ENCODE measurements at places on chromosomes 2 and 18.

DNA sequence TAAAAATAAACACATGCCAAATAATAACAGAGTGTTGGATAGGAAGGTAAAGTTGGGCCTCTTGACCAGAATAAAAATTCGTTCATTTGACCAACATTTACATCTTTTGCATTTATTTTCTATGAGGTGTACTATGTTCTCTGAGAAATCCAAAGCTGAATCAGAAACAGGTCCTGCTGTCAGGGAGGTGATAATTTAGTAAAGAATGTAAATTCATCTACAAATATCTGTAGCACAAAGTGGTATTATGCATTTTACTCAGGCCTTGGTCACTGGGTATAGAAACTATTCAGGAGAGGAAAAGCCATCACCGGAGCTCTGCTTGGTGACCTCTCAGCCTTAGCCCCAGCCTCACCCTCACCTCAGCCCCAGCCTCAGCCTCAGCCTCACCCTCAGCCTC is 208.9 kb downstream of the SPP2 start:
- DNase-seq: no peak

DNA sequence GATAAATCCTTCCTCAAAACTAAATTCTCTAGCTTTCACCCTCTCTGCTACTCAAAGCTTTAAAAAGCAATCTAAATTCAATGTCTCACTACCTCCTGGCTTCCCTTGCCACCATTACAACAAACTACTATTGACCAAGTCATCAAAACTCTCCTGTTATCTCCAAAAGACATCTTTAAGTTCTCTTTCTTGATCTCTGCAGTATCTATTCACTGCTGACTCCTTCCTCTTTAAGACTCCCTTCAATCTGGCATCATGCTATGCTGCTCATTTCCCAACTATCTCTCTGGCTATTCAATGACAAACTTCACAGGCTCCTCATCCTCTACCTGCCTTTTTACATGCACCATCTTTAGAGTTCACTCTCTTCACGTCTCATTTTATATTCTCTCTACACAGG is 5.9 kb downstream of the PPP3R1 start:
- DNase-seq: no peak

GRCh38 chr2:198494931-198495330 is 690.5 kb downstream of the PLCL1 start:
- DNase-seq: no peak

DNA sequence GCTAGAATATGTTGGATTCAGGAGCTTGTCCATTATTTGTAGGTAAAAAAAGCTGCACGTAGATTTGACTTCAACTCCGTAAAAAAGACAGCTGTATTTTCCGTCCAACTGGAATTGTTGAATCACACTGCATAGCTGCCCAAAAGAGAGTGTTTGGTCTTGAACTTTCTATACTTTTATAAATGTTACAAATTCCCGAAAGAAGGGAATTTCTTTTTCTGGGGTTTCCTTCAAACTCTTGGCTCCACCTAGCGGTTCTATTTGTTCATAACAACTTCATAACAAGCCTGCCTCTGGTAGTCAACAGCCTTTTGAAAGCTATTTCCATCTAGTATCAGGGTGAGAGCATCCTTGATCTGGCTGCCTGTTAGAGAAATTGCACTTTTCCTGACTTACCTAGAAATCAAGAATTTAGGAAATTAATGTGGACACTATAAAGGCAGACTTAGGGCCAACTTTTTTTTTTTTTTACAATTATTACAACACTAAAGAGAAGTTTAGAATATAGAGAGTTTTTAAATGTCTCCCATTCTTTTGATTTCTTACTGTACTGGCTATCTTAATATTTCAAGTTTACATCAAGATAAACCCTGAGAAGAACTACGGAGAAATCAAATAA is 48.1 kb downstream of the TMEM185B start:
- no peak for DNase-seq

DNA sequence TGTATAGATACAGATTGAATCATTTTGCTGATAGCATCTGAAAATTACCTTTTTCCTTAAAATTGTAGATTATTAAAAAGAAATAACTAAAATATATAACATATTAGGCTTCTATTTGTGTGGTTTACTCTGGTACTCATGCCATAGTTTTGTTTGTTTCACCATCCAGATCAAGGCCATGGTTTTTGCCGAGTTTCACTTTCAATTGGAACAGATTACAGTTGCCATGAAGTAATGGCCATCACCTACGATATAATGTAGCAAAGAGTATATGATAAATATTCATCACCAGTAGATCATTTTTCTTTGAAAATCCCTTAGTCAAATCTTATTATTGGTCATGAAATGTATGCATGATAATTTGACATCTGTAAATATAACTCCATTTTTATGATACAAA is 11.9 kb upstream of the DNAH7 start:
- DNase-seq: no peak

DNA sequence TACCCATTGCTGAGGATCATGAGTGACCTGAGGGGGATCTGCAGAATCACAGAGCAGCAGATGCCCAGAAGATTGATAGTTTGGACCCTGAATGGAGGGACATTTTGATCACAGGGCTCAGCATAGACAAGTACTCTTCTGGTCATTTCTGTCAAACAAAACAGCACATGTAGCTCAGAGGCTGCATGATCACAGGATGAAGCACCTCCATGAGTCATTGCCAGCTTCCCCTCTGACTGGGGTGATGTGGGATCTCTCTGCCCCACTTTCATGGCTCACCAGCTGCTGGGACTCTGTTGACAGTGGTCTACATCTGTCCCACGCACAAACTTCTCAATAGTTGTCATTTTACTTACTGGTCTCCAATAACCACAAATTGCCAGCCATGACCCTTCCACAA is 264.1 kb downstream of the RPIA start:
- DNase-seq: no peak

GRCh38 chr2:180739070-180739469 is 241.3 kb upstream of the UBE2E3 start:
- no peak for DNase-seq
